ENCODE measurements at places on chromosomes 4 and X.

GRCh38 chr4:18869166-18869565 is 847.6 kb upstream of the LCORL start:
- no peak for DNase-seq

DNA sequence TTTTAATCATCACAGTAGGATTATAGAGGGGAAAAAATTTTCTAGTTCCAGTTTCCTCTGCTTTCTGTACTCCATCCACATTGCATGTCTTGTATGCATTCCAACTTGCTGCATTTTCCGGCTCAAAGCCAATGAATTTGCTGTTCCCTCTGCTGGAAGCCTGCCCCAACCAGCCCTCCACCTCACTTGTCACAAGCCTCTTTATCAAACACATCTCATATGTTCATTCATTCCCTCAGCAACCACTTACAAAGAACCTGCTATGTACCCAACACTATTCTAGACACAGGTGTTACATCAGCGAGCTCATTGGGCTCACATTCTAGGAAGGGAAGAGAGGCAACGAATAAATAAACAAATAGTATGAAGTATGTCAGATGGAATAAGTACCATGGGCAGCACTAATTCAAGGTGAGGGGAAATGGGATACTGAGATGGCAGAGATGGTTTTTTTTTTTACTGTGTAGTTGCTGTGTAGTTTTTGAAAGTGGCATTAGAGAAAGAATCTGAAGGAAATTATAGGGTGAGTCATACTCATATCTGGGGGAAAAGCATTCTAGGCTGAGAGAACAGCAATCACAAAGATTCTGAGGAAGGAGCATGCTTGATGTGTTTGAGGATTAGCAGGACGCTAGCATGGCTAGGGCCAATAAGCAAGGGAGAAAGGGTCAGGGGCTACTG is 332.5 kb downstream of the PDGFC start:
- no peak for DNase-seq

- no peak for DNase-seq
Observed at GRCh38 chr4:24729119-24729730, 66.1 kb upstream of the SOD3 start.

GRCh38 chr4:67712650-67713528 is 11.9 kb upstream of the UBA6 start:
- no peak for DNase-seq

DNA sequence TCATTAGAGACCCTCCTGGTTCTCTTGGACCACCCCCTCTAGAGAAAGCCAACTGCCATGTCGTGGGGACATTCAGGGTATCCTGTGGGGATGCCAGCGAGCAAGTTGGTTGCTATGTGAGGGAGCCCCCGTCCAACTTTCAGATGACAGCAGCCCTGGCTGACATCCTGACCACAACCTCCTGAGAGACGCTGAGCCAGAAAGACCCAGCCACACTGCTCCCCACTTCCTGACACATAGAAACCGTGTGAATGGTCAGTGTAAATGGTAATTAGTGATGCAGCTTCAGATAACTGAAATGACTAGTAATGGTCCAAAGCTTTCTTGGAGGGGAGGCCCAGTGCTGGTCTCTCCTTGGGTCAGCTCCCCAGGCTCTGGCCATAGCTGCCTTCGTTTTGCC is 10.8 kb downstream of the CLCN4 start:
- no peak for DNase-seq

- DNase-seq = no peak
Observed at GRCh38 chr4:56123051-56123450, 174.3 kb downstream of the CEP135 start.

DNA sequence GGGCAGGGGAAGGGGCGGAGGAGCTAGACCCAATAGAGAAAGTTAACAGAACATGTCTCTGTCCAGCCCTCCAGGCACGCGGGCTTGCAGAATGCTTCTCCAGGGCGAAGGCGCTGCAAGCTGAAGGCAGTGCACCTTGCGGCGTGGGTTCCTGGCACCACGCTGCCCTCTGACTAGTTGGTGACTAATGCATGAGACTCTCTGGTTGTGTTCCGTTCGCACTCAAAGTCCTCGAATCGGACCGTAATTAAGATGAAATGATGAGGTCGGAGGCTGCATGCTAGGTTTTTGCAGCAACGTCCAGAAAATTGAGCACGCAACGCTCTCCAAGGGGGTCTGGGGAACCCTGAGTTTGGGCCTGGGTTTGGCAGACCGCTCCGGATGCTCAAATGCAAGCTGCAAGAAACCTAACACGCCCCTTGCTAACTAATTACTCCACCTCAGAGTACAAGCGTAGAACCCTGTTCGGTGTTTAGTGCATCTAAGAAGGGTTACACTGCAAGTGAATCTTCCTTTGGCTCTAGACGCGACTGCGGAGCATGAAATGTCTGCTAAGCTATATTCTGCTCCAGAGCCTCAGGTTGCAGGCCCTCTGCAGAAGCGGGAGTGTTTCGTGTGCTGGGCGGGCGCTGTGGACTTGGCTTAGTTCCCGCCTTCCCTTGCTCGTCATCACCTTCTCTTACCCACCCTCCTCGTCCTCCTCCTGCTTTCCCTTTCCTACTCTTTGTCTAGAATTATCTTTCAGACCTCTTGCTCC is 57.1 kb upstream of the NKAP start:
- DNase-seq = no peak

Data from T-helper 17 cell (primary cell).